EH (cell line): ENCODE measurements at places on chromosomes 16 and 17.

DNA sequence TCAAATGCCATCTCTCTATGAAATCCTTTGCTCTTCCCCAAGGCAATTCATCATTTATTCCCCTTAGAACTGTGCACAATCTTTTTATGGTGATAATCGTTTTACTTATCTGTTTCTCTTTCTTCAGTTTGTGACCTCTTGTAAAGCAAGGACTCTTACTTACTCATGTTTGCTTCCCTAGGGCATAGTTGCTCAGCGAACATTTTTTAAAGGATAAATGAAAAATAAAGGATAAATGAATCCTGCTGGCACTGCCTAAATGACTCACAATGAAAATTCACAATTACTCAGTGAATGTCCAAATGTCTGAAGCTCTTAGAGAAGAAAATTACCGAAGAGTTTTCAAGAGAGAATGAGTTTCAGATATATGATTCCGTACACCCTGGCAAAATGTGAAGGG lies 671.7 kb downstream of the CDH11 start:
- DNase-seq = peak; percentile 76

- peak; percentile 5 for DNase-seq
Observed at GRCh38 chr17:45812102-45812501, 28.0 kb downstream of the CRHR1 start.

- no peak for DNase-seq
Observed at GRCh38 chr16:23014592-23014991, 134.7 kb downstream of the USP31 start.

DNA sequence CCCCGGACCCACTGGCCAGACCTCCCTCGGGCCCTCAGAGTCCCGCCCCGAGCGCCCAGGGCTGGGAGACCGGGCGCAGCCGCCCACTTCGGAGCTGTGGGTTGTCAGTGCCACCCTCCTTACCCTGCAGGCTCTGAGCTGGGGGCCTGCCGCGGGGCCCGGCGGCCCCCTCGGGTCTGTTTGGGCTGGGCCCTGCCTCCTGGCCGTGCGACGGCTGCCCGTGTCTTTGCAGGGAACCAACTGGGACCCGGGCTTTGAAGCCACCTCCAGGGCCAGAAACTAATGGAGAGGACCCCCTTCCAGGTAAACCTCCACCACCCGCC lies 443 bp downstream of the TEDC2 start:
- DNase-seq = no peak

DNA sequence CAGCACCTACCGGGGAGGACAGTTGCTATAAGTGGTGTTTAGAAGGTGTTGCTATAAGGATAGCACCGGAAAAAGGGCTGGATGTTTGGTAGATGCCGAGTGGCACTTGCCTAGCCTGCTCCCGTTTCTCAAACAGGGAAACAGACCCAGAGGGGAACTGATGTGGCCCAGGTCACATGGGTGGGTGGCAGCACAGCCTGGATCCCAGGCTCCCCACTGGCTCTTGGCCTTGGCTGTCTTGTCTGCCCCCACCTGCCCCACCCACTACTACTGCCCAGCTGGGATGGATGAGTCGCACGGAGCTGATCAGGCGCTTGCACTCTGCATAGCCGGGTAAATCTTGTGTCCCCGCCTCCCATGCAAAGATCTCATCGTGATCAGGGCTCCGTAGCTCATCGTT lies 7.2 kb downstream of the SMTNL2 start:
- DNase-seq = peak; percentile 16

- peak; percentile 56 for DNase-seq
Observed at GRCh38 chr17:17568772-17569195, 22.7 kb downstream of the PEMT start.

- DNase-seq = peak; percentile 64
Observed at GRCh38 chr17:76414334-76415295, 30.2 kb downstream of the SPHK1 start.

GRCh38 chr16:26614237-26614841 lies 452.4 kb upstream of the C16orf82 start:
- no peak for DNase-seq

GRCh38 chr17:76481071-76481655 lies 13.8 kb downstream of the AANAT start:
- DNase-seq = no peak

- DNase-seq = peak; percentile 16
Observed at GRCh38 chr16:47213761-47214440, 70.2 kb upstream of the NETO2 start.

DNA sequence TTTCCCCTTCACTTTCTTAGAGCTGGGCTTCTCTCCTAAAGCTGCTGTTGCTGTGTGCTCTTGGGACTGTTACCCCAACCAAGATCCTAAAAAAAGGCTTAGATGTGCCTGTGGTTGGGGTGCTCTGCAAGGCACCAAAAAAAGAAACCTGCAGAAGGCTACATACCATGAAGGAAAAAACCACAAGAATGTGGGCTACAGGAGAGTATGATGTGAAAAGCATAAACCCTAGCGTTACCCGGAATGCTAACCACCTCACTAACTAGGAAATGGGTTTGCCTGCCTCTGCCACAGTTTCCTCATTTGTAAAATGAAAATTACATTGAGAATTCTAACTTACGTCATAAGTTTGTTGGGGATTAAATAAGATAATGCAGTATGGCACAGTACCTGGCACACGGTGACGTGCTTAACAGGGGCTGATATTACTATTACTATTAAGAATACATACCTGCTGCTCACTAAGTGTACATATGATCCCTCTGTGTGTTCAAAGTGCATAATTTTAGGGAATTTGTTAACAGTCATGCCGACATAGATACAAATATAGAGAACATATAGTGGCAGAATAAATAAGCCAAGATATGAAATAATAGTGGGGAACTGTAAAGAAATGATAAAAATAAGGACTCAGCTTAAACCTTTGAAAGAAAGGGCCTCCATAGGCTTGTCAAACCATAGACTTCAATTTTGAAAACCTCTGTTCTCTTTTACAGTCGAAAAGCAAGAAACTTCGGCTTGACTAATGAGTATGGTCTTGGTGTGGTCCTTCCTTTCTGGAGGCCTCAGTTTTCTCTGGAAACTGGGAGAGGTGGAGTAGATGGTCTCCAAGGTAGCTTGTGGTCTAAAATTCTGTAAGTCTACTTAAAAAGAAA lies 177.8 kb upstream of the TBX2 start:
- DNase-seq = peak; percentile 44

DNA sequence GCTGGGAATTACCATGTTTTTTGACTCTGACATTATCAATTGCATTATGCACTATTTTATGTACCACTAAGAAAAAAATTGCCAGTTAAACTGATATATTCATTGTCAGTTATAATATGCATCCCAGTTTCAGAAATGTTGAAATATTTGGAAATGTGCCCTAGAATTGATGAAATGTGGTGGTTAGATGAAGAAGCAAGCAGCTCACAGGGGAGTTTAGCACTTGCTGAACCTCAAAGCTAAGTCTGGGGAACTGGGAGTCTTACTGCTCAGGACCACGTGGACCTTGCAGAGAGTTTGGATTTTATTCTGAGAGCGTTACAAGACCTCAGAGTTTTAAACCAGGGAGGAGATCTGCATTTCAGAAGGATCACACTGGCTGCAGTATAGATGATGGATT lies 67.9 kb downstream of the TNRC6C start:
- DNase-seq = no peak

DNA sequence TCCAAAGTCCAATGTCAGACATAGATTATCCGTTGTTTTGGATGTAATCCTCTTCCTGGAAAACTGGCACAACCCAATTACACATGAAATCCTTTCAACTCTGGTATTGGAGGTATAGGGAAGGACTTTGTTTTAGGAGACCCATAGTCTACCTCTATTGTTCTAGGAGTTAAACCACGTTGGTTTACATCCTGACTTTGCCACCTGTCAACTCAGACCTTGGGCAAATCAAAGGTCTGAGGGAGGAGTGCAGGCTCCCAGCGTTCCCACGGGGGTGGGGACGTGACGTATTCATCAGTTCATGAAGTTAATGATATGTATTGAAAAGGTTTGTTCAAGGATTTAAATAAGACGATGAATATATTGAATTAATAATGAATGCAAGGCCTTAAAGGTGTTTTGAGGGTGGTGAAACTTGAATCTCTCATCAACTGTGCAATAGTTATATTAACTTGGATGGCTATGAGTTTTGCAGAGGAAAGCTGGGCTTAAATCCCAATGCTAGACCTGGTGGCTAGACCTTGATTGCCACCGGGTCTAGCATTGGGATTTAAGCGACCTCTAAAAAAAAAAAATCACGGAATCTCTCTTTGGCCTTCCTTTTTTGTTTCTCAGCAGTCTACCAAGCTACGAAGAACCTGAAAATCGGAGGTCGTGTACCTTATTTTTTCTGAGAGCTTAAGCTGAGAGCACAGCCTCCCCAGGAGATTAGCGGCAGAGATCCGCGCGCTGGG lies 744 bp upstream of the NF1 start:
- no peak for DNase-seq

GRCh38 chr17:59533694-59534093 lies 31.7 kb upstream of the DHX40 start:
- no peak for DNase-seq

DNA sequence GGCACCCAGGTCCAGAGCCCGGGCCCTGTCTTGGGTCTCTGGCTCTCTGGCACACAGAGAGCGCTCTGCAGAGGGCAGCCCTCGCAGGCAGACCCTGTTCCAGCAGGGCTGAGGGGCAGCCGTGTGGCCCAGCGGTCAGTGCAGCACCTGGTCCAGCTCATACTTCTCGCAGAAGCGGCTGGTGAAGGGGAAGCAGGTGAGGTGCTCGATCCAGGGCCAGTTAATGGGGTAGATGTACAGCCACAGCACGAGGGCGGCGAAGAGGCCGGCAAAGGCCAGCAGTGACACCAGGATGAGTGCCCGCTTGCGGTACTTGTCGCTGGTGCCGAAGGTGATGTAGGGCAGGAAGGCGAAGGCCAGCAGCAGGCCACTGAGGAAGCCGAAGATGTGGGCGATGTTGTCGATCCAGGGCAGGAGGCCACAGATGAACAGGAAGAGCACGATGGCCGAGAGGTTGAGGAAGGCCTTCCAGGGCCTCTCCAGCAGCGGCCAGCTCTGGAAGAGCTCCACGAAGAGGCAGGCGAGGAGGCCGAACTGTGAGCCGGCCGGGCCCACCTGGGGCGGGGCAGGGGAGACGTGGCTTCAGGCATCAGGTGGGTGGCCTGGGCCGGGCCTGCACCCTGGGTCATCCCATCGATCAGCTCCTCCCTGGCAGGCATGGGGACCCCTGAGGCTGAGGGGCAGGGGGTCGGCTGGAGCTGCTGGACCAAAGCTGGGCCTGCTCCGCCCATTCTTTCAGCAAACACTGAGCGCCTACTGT lies 4.3 kb downstream of the AANAT start:
- no peak for DNase-seq

- DNase-seq = no peak
Observed at GRCh38 chr17:72501404-72502370, 380.9 kb downstream of the SOX9 start.

GRCh38 chr16:52465711-52466267 lies 81.2 kb downstream of the TOX3 start:
- DNase-seq = no peak

GRCh38 chr16:66858740-66859396 lies 14.7 kb downstream of the CA7 start:
- DNase-seq = peak; percentile 79

DNA sequence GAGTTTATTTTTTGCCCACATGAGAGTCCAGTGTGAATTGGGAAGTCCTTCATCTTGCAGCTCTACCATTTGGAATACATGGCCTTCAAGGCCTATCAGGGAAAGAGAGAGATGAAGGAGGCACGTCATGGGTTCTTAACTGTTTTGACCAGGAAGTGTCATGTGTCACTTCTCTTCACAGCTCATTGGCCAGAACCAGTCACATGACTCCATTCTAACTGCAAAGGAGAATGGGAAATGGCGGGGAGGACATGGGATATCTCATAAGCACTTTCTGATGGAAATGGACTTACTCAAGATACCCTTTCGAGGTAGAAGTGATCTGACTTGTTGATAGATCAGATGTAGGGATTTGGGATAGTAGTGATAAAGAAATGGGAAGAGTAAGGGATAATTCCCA lies 57.9 kb upstream of the CES5A start:
- no peak for DNase-seq

DNA sequence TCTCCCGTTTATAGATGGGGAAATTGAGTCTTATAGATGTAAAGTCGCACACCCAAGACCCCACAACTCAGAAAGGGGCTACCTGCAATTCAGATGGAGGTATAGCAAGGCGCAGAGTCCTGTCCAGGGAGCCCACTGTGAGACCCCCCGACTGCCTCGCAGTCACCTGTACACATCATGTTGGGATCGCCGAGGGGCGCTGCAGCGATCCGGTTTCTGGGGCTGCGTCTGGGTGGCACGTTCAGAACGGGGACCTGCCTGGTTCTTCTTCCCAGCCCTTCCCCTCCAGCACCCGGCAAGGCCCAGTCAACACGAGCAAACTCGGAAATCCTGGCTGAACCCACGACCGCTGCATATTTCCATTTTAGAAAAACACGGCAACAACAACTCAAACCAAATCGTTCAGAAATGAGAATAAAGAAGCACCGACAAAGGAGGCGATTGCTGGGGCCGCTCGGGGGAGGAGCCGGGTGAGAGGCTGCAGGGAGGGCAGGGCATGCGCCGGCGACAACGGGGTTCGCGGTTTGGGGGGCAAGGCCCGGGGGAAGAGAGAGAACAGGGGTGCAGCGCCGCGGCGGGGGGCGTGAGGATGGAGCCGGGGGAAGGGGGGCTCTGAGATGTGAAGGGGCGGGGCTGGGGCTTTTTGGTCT lies 643 bp downstream of the HSDL1 start:
- peak; percentile 33 for DNase-seq

GRCh38 chr17:78817123-78817522 lies 23.5 kb downstream of the USP36 start:
- no peak for DNase-seq

DNA sequence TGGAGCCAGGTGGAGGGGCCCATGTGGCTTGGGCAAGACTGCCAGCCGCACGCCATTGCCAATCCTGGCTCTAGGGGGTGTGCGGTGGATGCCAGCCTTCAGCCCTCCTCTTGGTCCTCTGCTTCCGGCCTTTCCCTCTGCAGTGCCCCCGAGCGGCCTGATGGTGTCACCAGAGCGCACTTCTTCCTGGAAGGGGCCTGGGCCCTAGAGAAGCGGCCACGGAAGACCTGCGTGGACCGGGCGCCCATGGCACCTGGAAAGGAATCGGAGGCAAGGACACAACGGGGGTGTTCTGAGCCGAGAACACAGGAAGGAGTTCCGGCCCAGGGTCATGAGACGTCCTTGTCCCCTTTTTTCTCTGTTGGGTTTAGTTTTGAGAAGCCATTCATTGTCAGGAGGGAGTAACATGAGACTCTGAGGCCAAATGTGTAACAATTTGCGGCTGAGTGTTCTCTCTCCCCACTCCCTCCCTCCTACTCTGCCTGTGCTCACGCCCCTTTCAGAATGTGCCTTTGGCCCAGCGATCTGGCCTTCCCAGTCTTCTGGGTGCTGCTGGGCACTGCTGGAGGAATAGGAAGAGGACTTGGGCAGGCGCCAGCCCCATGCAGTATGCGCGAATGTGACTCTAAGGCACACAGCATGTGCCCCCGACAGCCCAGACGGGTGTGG lies 92.8 kb downstream of the IRX3 start:
- peak; percentile 65 for DNase-seq

- no peak for DNase-seq
Observed at GRCh38 chr16:77190190-77190477, 856 bp upstream of the MON1B start.

GRCh38 chr17:58319173-58320162 lies 9.1 kb downstream of the TSPOAP1 start:
- DNase-seq = no peak

- DNase-seq = no peak
Observed at GRCh38 chr16:85474621-85475217, 138.4 kb upstream of the GSE1 start.

GRCh38 chr16:17229766-17230165 lies 241.0 kb downstream of the XYLT1 start:
- peak; percentile 58 for DNase-seq

- DNase-seq = peak; percentile 87
Observed at GRCh38 chr17:9371019-9371418, 204.6 kb downstream of the STX8 start.

- DNase-seq = no peak
Observed at GRCh38 chr16:46842192-46842895, 11.4 kb upstream of the C16orf87 start.
